ENCODE measurements at places on chromosomes 4 and X.

- DNase-seq, result no peak
Measured at GRCh38 chr4:147477439-147477838, 3.5 kb upstream of the EDNRA start.

DNA sequence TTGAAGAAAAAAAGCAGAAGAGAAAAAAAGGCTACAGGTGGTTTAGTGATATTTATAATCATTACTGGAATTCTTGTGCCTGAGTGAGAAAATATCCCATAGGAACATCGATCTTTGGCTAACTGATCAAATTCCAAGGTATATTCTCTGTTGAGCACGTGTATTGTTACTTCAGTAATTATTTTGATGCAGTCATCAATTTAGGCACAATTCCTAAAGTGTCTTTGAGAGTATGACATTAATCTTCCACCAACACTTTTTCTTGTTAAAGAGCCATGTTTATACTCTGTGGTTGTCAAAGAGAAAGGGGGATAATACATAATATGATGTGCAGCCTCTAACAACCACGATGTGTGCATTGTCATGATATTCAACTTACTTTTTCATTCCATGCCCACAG lies 151.1 kb downstream of the TSPAN5 start:
- DNase-seq, result no peak

DNA sequence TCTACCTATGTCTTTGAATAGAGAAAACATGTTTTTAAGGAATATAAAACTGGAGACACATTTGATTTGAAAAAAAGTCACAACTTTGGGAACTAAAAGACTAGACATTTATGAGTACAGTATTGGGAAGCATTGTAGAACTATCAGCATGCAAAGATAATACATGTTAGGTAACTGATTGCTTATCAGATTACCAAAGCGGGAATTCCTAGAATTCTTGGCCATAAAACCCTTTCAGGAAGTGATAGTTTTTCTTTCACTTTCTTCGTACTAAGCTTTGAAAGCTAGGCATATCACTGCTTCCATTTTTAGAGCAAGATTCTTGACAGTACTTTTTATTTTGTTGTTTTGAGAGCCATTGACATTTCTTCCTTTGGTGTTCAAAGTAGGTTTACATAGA lies 646.6 kb upstream of the PITX2 start:
- no peak for DNase-seq

GRCh38 chr4:62644372-62644771 lies 1444.2 kb downstream of the ADGRL3 start:
- DNase-seq, result peak; percentile 62

- no peak for DNase-seq
Measured at GRCh38 chr4:18842431-18842830, 820.9 kb upstream of the LCORL start.

GRCh38 chrX:112646651-112647050 lies 33.1 kb downstream of the LHFPL1 start:
- peak; percentile 9 for DNase-seq

DNA sequence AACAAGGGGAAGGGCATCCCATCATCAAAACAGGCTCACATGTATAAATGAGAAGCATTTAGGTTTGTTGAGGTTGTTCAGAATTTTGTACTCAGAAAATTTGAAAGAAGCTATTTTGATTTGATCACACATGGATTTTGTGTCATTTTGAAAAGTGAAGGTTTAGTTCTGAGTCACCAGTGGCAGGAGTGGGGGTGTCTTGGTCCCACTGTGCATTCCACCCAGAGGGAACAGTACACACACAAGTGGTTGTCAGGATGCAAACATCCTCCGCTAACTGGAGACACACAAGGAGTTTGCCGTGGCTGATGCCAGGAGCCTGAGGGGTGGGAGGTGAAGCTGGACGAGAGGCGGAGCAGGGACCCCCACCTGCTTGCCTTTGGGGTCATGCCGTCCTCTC lies 198.2 kb upstream of the PSAPL1 start:
- no peak for DNase-seq

DNA sequence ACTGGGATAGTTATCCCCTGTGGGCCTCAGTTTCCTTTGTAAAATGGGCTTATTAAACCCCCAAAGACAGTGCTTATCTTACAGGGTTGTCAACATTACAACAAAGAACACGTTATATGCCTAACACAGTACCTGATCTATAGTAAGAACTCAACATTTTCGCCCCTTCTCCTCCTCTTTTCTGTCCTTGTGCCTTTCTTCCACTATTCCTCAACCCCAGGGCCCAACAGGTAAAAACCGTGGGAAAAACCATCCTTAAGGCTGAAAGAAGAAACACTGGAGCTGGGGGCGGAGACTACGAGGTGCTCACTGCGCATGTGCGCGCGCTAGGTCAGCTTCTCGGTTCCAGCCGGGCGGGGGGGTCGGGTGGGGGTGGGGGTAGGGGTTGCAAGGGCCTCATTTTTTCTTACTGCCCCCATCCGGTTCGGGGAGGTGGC lies 426 bp upstream of the XIAP start:
- no peak for DNase-seq

DNA sequence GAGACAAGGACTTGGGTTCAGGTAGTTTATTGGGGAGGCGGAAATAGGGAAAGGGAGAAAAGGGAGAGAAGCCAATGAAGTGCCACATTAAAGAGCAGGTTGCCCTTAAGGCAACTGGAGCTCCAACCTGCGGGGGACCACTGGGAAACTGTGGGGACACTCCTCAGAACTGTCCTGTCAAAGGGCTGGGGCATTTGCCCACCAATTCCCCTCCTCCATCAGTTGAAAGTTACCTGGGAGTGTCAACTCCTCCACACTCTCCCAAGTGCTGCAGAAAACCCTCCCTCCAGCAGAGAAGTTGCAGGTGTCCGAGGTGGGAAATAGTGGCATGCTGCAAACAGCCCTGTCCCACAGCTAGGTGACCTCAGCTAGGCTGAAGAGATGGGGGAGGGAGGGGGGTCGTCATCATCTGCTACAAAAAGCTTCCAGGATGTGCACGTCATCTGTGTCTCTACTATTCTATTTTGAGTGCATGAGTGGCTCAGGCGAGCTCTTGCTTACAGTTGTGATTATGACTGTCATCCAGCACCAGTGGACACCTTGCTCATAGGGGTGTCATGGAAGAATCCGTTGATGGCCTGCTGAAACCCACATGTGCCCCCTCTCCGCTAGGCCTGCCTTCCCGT lies 41.5 kb upstream of the XPNPEP2 start:
- no peak for DNase-seq

GRCh38 chrX:53281963-53282695 lies 745 bp upstream of the IQSEC2 start:
- no peak for DNase-seq

DNA sequence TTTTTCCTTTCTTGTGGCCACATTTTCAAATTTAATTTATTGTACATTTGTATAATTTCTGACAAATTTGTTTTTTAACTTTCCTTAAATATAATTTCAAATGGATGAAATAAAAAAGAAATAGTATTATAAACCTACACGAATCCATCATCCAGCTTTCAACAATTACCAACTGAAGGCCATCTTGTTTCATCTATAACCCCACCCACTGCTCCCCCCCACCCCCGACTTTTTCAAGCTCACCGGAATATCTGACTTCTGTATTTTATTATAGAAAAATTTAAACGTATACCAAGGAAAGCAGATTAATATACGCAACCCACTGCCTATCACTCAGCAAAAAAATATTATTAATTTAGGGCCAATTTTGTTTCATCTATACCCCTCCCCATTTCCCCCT lies 1.1 kb downstream of the MORF4L2 start:
- no peak for DNase-seq

GRCh38 chr4:184641022-184641421 lies 8.2 kb downstream of the CASP3 start:
- DNase-seq, result no peak

- DNase-seq, result peak; percentile 46
Measured at GRCh38 chrX:9681422-9681821, 84.2 kb downstream of the GPR143 start.

GRCh38 chr4:97911236-97911906 lies 231.9 kb downstream of the STPG2 start:
- DNase-seq, result no peak

GRCh38 chrX:36898301-36898700 lies 109.9 kb upstream of the FAM47C start:
- DNase-seq, result peak; percentile 1

- DNase-seq, result no peak
Measured at GRCh38 chrX:19549838-19550237, 34.5 kb upstream of the MAP3K15 start.

DNA sequence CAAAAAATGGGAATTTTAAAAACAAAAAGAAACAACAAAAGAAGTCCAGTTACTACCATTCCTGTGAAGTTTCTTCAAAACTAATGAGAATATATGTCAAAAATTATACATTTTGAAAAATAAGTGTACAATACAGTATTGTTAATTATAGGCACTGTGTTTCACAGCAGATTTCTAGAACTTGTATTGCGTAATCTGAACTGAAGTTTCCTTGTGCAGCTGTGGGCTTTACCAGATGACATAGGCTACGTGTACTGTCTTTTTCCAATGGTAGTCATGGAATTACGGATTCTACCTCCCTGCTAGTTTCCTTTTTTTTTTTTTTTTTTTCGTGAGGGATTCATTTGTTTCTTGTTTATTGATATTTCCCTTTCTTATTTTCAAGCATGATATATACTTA lies 113.8 kb upstream of the GABRA2 start:
- DNase-seq, result peak; percentile 6

GRCh38 chrX:2549876-2550275 lies 49.1 kb upstream of the DHRSX start:
- DNase-seq, result no peak

GRCh38 chrX:47030339-47030738 lies 47.9 kb upstream of the RGN start:
- peak; percentile 77 for DNase-seq

DNA sequence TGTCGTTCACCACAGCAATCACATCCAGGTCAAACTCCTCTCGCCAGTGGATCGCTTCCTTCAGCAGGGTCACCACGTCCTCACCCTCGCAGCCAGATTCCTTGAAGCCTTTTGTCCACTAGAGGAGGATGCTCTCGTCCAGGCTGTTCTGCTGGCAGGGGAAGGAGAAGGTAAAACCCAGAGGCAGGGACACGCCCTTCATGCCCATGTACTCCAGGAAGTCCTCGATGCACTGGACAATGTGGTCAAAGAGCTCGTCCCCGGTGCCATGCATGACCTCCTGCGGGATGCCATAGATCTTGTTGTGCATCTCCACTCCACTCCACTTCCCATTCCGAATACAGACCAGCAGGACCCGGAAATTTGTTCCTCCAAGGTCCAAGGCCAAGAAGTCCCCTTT lies 152.4 kb downstream of the TENT5D start:
- DNase-seq, result no peak

GRCh38 chr4:188282471-188283232 lies 143.4 kb downstream of the TRIML1 start:
- DNase-seq, result no peak

- no peak for DNase-seq
Measured at GRCh38 chr4:173531086-173531965, 1.3 kb upstream of the HAND2 start.

GRCh38 chr4:89307178-89307445 lies 488 bp downstream of the GPRIN3 start:
- no peak for DNase-seq

DNA sequence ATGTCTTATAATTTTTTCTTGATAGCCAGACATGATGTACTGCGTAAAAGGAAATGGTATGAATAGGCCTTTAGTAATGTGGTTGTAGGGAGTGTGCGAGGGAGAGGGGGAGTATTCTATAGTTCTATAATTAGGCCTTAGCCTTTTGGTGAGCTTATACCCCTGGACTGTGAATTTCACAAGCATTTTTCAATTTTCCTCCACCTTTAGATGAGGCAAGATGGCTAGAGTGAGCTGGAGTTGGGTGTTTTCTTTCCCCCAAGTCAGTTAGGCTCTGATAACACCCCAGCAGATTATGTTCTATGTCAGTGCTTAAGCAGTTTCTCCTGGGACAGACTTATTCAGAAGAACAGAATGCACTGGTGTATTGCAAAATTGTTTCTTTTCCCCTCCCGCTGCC lies 210.2 kb upstream of the NPY2R start:
- DNase-seq, result peak; percentile 94

GRCh38 chr4:53489279-53489889 lies 101.9 kb downstream of the LNX1 start:
- peak; percentile 81 for DNase-seq

GRCh38 chr4:83335701-83336100 lies 1.1 kb upstream of the HPSE start:
- no peak for DNase-seq

DNA sequence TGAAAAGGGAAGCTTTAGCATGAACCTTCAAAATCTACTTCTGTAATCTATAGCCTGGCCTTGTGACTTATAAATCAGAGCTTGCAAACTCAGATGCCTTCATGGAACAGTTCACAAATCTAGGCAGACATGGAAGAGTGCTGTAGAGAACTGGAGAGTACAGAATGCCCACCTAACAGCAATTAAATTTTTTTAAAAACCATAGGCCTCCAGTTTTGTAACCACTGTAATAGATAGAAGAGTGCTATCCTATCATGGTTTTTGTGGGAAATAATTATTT lies 10.4 kb downstream of the MTMR1 start:
- DNase-seq, result no peak

GRCh38 chrX:123959281-123960063 lies 2.0 kb upstream of the STAG2 start:
- DNase-seq, result peak; percentile 41

DNA sequence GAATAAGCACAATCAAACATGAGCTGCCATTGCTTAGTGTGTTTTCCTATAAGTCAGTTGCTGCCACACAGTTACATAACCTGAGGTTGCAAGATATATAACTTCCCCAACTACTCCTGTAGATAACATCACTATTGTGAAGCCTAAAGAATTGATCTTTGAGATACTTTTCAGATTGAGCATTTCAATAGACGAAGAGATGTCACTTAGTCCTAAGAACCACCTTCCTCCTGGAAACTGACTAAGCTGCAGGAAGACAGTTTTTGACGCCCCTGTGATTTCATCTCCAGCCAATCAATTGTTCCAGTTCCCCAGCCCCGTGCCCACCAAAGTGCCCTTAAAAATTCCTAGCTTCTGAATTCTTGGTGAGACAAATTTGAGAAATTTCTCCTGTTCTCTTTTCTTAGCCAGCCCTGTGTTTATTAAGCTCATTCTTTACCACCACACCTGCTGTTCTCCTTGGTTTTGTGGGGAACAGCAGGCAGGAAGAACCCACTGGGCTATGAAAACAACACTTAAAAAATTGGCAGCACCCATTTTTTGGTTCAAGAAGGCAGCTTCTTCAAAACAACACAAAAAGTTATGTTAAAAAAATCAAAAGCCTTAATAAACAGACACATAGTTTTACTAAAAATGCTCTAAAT lies 317.1 kb upstream of the PABPC4L start:
- DNase-seq, result no peak

DNA sequence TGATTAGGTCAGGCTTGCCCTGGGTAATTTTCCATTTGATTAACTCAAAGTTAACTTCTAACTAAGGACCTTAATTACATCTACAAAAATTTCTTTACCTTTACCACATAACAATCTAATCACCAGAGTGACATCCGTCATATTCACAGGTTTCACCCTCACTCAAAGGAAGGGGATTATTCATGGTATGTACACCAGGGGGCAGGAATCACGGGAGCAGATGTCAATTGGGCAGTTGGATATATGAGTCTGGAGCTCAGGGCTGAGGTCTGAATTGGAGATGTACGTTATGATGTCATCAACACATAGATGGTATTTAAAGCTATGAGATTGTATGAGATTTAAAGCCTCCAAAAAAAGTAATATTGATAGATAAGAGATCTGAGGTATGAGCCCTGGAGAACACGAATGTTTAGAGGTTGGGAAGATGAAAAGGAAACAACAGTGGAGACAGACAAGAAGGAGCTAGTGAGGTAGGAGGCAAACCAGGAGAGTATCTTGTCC lies 52.9 kb downstream of the PGRMC1 start:
- DNase-seq, result no peak

GRCh38 chrX:101659601-101660063 lies at the start of gene ARMCX2:
Gene ARMCX2, minus strand, starts transcription at chrX:101659850. Its CDS starts 2,262 bp downstream, at chrX:101657588.
- DNase-seq, result peak; percentile 76

All from cardiac fibroblast (primary cell).